A549 (cell line): ENCODE measurements at places on chromosomes 3 and 15. TPM values are rescaled to one million over a fixed set of nuclear protein-coding genes. Genes with fewer than 3 reads are reported as not detected.

ADAMTSL3 gene
- polyA plus RNA-seq, result 0.22 to 0.58 TPM (median 0.51 TPM) in 3 replicates

SQOR gene
- 33.8 to 38.8 TPM (median 36.0 TPM) in 3 replicates for polyA plus RNA-seq

TMEM202 gene
- polyA plus RNA-seq, result not detected in 3 replicates

ITPR1 gene
- polyA plus RNA-seq, result 2.8 to 3.8 TPM (median 3.2 TPM) in 3 replicates

GPR171 gene
- not detected in 3 replicates for polyA plus RNA-seq

- no peak for DNase-seq
These were observed 362.6 kb downstream of the LPP start for GRCh38 chr3:188516515-188516914.

- DNase-seq, result no peak
These were observed 116.3 kb downstream of the CLSTN2 start for GRCh38 chr3:140051019-140051957.

GRCh38 chr3:139020036-139020867, 474 bp downstream of the PRR23B start:
- no peak for DNase-seq

DNA sequence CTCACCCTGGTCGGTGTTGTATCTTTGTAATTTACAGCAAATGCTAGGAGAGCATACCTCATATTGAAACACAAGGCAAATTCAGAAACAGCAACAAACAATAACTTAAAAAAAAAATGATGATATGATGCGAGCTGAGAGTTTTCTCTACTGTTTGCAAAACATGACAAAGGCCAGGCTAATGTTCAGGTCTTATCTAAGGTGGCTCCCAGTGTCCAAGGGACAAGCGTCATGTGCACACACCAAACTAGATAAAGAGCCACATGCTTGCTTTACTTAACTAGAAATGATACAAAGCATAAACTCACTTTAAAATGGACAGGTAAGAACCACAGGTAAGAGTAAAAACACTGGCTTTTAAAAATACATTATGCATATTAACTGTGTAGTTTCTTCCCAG, 375.9 kb downstream of the FOXP1 start:
- no peak for DNase-seq

DNA sequence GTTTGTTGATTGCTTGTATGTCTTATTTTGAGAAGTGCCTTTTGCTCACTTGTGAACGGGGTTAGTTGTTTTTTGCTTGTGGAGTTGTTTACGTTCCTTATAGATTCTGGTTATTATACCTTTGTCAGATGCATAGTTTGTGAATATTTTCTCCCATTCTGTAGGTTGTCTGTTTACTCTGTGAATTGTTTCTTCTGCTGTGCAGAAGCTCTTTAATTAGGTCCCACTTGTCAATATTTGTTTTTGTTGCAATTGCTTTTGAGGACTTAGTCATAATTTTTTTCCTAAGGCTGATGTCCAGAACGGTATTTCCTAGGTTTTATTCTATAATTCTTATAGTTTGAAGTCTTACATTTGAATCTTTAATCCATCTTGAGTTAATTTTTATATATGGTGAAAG, 285.3 kb upstream of the GADL1 start:
- no peak for DNase-seq

- DNase-seq, result no peak
These were observed 2.8 kb upstream of the CLDND1 start for GRCh38 chr3:98525494-98525893.
